Heart right ventricle (tissue), 16 donors: ENCODE measurements at places on chromosomes 12 and 14. TPM values are rescaled to one million over a fixed set of nuclear protein-coding genes. Genes with fewer than 3 reads are reported as not detected.

Gene CLIP1
- total RNA-seq, result 99.0 TPM

Gene CLEC4D
- not detected for total RNA-seq

Gene KCNK13
- total RNA-seq, result 0.90 TPM

Gene TULP3
- 4.1 TPM for total RNA-seq

Gene ZNF140
- 10.5 TPM for total RNA-seq

Gene NFATC4
- 4.6 TPM for total RNA-seq

Gene MIP
- total RNA-seq, result not detected

GRCh38 chr14:104688505-104689108 lies 811 bp upstream of the INF2 start:
- no peaks in the 10 kb centered on the region for H3K27me3 ChIP-seq
- no peak for DNase-seq
- peaks cover 8% of the 10 kb centered on the region for H3K36me3 ChIP-seq
- peak overlapping the region; percentile 84 for H3K4me3 ChIP-seq
- H3K4me1 ChIP-seq, result peaks cover 64% of the 10 kb centered on the region

DNA sequence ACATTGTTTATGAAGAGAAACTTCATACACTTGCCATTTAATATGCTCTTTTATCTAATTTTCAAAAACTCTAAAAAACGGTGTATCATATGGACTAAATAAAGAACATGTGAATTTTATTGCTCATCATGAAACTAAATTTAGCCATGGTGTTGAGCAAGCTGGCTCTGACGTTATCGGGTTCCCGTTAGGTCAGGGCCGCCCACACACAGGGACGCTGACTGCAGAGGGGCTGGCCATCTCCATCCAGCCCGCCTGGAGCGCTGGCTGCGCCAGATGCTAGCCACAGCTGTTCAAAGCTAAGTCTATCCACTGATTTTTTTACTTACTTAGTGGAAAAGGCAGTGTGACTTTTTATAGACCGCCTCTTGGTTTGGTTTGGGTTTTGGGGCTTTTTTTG lies 36.5 kb upstream of the DYNC1H1 start:
- peaks cover 30% of the 10 kb centered on the region for H3K4me1 ChIP-seq
- H3K4me3 ChIP-seq, result no peak overlapping the region
- peak; percentile 86 for DNase-seq
- no peaks in the 10 kb centered on the region for H3K27me3 ChIP-seq
- no peak overlapping the region for H3K27ac ChIP-seq
- no peaks in the 10 kb centered on the region for H3K36me3 ChIP-seq

DNA sequence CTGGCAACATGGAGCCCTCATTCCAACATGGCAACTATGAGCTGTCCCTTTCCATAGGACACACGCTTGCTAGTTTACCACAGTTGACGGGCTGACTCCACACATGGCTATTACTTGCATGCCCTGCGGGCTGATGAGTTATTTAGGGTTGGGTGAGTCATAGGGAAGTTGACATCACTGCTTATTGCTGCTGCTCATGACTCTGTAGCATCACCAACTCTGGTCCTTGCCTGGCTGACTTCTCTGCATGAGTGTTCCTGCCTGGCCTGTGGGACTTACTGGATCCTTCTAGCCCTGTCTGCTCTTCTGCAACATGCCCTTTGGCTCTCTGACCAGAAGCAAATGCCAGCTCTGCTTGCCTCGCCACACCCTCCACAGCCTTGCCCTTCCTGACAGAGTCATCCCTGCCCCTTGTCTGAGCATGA lies 199.5 kb downstream of the ANO6 start:
- DNase-seq, result peak; percentile 18
- peaks cover 89% of the 10 kb centered on the region for H3K36me3 ChIP-seq
- no peaks in the 10 kb centered on the region for H3K27me3 ChIP-seq
- H3K4me1 ChIP-seq, result peaks cover 8% of the 10 kb centered on the region

GRCh38 chr12:93502802-93503623 lies 35.7 kb downstream of the MRPL42 start:
- no peaks in the 10 kb centered on the region for H3K4me1 ChIP-seq
- H3K27me3 ChIP-seq, result no peaks in the 10 kb centered on the region
- no peak overlapping the region for H3K4me3 ChIP-seq
- no peaks in the 10 kb centered on the region for H3K36me3 ChIP-seq

DNA sequence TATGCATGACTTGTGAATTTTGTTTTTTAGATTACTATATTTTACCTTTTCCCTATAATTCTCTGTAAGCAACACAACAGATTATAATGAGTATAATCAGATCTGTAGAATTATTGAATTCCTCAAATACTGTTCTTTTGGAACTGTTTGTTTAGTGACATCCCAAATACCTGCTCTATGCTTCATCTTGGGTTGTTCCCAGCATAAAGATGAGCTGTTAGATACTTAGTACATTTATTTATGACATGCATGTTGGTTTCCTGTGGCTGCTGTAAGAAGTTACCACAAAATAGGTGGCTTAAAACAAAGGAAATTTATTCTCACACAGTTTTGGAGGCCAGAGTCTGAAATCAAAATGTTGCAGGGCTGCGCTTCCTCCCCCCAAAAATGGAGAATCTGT lies 78.4 kb downstream of the PTPRR start:
- H3K4me3 ChIP-seq, result no peak overlapping the region
- H3K27me3 ChIP-seq, result no peaks in the 10 kb centered on the region
- DNase-seq, result no peak
- no peak overlapping the region for H3K27ac ChIP-seq
- H3K36me3 ChIP-seq, result no peaks in the 10 kb centered on the region

DNA sequence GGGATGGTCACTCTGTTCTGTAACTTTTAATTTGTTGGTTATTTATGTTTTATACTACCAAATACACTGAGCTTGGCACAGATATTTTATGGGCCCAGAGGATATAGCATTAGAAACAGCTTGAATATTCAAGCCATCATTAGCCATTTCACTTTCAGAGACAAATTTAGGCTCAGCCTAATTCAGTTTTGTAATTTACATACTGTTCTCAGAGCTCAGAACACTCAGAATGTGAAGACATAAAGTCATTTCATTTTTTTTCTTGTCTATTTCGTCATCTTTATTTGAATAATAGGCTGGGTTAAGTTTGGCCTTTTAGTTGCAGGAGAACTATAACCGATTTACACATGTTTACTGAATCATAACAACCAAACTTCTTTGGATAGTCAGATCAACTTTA lies 361.7 kb downstream of the SNAPC1 start:
- no peak for DNase-seq
- H3K36me3 ChIP-seq, result no peaks in the 10 kb centered on the region
- peaks cover 4% of the 10 kb centered on the region for H3K27me3 ChIP-seq
- H3K4me1 ChIP-seq, result no peaks in the 10 kb centered on the region
- H3K27ac ChIP-seq, result no peak overlapping the region

- no peaks in the 10 kb centered on the region for H3K4me1 ChIP-seq
- H3K36me3 ChIP-seq, result no peaks in the 10 kb centered on the region
- no peaks in the 10 kb centered on the region for H3K27me3 ChIP-seq
- H3K4me3 ChIP-seq, result no peak overlapping the region
Measured at GRCh38 chr12:77294016-77294415, 228.6 kb upstream of the E2F7 start.

- no peaks in the 10 kb centered on the region for H3K4me1 ChIP-seq
- H3K27me3 ChIP-seq, result no peaks in the 10 kb centered on the region
- no peak overlapping the region for H3K27ac ChIP-seq
- no peak overlapping the region for H3K4me3 ChIP-seq
- H3K36me3 ChIP-seq, result no peaks in the 10 kb centered on the region
Measured at GRCh38 chr12:100593490-100593889, 20.0 kb downstream of the GAS2L3 start.

- H3K27ac ChIP-seq, result no peak overlapping the region
- DNase-seq, result no peak
- no peaks in the 10 kb centered on the region for H3K36me3 ChIP-seq
- H3K4me1 ChIP-seq, result peaks cover 5% of the 10 kb centered on the region
Measured at GRCh38 chr14:104895786-104896661, 28.7 kb upstream of the PLD4 start.

DNA sequence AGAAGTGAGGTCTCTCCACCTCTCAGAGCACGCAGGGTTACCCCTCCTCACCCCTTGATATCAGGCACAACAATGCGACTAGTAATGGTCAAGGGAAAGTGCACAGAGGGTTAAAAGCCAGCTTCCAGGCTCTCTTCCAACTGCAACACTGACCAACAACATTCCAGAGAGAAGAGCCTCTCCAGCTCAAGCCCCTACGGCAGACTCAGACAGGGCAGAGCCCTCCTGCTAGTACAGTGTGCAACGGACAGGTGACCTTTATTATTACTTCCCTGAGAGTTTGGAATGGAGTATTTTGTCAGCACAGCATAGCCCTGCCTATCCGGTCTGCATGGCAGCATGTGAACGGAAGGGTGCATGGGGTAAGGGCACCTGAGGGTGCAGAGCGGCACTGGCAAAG lies 73.0 kb downstream of the PTPN21 start:
- no peak for DNase-seq
- no peaks in the 10 kb centered on the region for H3K4me1 ChIP-seq
- no peak overlapping the region for H3K27ac ChIP-seq
- peaks cover 46% of the 10 kb centered on the region for H3K36me3 ChIP-seq
- H3K4me3 ChIP-seq, result no peak overlapping the region

- H3K27me3 ChIP-seq, result no peaks in the 10 kb centered on the region
- no peak for DNase-seq
- H3K27ac ChIP-seq, result no peak overlapping the region
- H3K4me1 ChIP-seq, result peaks cover 67% of the 10 kb centered on the region
- no peaks in the 10 kb centered on the region for H3K36me3 ChIP-seq
- peak overlapping the region; percentile 59 for H3K4me3 ChIP-seq
Measured at GRCh38 chr12:104304261-104305009, 896 bp downstream of the EID3 start.

DNA sequence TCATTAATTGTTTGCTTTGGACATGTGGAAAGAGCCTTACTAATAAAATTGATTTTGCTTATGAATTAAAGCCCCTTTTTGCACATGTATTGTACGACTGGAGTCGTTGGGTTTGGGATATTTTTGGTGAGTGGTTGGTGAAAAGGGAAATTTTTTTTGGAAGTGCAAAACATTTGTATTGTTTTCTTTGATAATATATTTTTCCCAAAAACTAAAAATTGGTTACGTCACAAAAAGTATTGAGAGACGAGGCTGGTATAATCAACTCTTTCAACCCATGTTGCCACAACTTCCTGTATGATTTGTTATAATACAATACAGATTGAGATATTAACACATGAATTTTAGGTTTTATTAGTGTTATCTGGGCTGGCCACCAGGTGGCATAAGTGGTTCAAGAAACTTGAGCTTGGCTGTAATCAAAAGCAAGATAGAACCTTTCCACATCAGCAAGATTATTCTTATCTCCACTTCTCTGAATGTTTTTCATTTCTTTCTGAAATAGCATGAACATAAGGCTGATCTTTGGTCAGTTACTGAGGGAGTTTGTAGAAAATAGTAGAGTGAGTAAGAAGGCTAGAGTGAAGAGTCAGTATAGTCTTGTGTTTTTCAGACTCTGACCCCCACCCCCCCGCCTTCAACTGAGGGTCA lies 8.7 kb downstream of the NGDN start:
- no peaks in the 10 kb centered on the region for H3K4me1 ChIP-seq
- H3K36me3 ChIP-seq, result peaks cover 6% of the 10 kb centered on the region
- H3K27me3 ChIP-seq, result no peaks in the 10 kb centered on the region
- no peak overlapping the region for H3K4me3 ChIP-seq

- H3K27me3 ChIP-seq, result no peaks in the 10 kb centered on the region
- H3K36me3 ChIP-seq, result no peaks in the 10 kb centered on the region
- no peak overlapping the region for H3K27ac ChIP-seq
- DNase-seq, result no peak
- H3K4me1 ChIP-seq, result peaks cover 33% of the 10 kb centered on the region
Measured at GRCh38 chr12:67792185-67792584, 143.6 kb downstream of the DYRK2 start.

- H3K27me3 ChIP-seq, result no peaks in the 10 kb centered on the region
- H3K4me1 ChIP-seq, result peaks cover 34% of the 10 kb centered on the region
- no peaks in the 10 kb centered on the region for H3K36me3 ChIP-seq
- H3K4me3 ChIP-seq, result no peak overlapping the region
Measured at GRCh38 chr12:123127182-123127495, 23.8 kb downstream of the PITPNM2 start.

GRCh38 chr12:57623385-57623784 lies 9.6 kb downstream of the B4GALNT1 start:
- DNase-seq, result no peak
- no peak overlapping the region for H3K4me3 ChIP-seq
- H3K4me1 ChIP-seq, result peaks cover 9% of the 10 kb centered on the region
- no peaks in the 10 kb centered on the region for H3K36me3 ChIP-seq
